Endothelial cell (in vitro differentiated cells): ENCODE measurements at places on chromosomes 13 and 19.

DNA sequence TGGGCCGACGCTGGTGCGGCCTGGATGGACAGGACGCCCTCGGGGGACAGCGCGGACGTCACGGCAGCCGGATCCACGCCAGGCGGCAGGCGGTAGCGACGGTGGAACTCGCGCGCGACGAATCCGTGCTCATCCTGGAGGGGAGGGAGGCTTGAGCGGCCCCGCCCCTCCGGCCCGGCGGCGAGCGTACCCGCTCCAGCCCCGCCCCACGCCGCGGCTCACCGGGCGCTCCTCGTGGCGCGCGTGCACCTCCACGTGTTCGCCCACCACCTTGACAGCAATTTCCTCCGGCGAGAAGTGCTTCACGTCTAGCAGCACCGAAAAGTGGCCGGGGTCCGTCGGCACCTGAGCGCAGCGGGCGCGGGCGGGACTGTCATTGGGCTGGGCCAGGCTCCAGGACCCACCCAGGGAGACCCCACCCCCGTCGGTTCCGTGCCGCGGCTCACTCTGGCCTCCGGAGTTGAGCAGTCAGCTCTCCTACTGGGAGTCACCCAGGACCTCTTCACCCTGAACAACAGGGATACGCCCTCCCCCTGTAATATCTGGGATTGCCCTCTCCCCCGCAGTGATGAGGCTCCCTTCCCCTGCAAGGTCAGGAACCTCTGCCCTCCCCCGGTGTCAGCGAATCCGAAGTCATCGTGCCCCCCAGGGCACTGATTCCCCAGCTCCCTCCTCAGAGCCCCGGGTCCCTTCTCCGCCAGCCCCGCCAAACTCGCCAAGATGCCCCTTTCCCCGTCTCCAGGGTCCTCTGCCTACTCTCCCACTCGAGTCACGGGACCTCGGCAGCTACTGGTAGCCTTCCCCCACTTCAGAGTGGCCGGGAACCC is 1.1 kb downstream of the HSPB6 start:
- peaks cover 18% of the 10 kb centered on the region for H3K4me1 ChIP-seq
- DNase-seq: no peak
- peaks cover 8% of the 10 kb centered on the region for H3K36me3 ChIP-seq
- peaks cover 25% of the 10 kb centered on the region for H3K27me3 ChIP-seq
- peak overlapping the region; percentile 81 for H3K4me3 ChIP-seq

DNA sequence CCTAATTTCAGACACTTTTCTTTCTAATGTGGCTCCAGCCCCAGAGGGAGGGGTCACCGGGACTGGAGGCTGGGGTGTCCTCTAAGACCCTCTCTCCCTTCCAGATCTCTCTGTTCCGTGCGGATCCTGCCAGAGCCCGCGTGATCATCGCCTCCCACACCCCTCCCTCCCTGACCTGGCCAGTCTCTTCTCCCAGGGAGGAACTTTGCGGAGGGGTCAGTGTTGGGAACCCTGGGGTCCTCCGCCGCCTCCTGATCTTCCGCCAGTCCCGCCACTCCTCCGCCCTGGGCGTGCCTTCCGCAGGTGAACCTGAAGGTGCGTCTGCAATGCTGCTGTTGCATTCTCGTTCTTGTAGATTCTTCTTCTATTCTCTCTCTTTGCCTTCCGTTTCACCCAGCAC is 9.1 kb downstream of the SOX21 start:
- DNase-seq: no peak
- H3K4me3 ChIP-seq: peak overlapping the region; percentile 32
- no peak overlapping the region for H3K27ac ChIP-seq

- H3K27me3 ChIP-seq: peaks cover 6% of the 10 kb centered on the region
- peak overlapping the region; percentile 97 for H3K4me3 ChIP-seq
- peaks cover 22% of the 10 kb centered on the region for H3K36me3 ChIP-seq
- H3K4me1 ChIP-seq: peaks cover 20% of the 10 kb centered on the region
- H3K27ac ChIP-seq: peak overlapping the region; percentile 81
Measured at GRCh38 chr19:58385891-58386575, 1.0 kb upstream of the RPS5 start.

DNA sequence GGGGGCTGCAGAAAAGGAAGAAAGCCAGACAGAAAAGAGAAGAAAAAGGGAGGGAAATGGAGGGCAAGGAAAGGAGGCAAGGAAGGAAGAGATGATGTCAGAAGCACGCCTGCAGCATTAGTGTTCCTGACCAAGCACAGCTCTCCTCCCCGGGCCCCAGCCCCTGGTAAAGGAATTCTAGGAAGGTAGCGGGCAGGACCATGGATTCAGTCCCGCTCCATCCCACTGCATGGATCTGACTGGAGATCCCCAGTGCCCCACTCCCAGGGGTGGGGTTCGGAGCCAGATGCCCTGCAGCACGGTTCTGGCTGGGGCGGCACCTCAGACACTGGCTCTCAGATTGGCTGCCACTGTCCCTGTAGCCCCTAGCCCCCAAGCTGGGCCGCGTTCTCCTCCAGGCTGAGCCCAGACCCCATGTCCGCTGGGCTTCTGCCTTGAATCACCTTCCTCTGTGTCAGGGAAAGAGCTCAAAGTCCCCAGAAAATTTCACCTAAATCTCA is 59.8 kb downstream of the TSHZ3 start:
- H3K4me3 ChIP-seq: no peak overlapping the region
- H3K36me3 ChIP-seq: no peaks in the 10 kb centered on the region
- peaks cover 4% of the 10 kb centered on the region for H3K27me3 ChIP-seq
- no peak for DNase-seq
- peaks cover 3% of the 10 kb centered on the region for H3K4me1 ChIP-seq

- no peak overlapping the region for H3K27ac ChIP-seq
- H3K4me1 ChIP-seq: no peaks in the 10 kb centered on the region
- H3K4me3 ChIP-seq: no peak overlapping the region
- no peak for DNase-seq
Measured at GRCh38 chr19:50317115-50317514, 12.1 kb downstream of the KCNC3 start.

DNA sequence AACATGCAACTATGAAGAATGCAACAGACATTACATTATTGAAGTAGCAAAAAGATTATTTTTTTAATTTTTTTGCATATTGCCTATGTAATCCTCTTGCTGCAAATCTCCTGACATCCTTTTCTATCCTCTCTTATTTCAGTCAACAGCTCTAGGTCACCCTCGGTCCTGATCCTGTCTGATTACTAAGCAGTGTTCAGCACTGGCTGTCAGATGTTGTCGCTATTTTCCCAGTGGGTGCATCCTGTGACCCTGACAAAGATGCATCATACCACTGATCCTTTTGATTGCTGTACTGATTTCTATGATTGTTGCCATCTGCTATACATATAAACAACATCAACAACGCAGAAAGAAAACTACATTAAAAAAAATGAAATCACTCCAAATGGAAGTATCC is 443.7 kb upstream of the PRR20A start:
- H3K36me3 ChIP-seq: no peaks in the 10 kb centered on the region
- H3K4me1 ChIP-seq: no peaks in the 10 kb centered on the region
- H3K27me3 ChIP-seq: no peaks in the 10 kb centered on the region
- no peak overlapping the region for H3K4me3 ChIP-seq

- H3K4me3 ChIP-seq: no peak overlapping the region
- no peak for DNase-seq
Measured at GRCh38 chr13:80778297-80778696, 437.4 kb upstream of the SPRY2 start.

- H3K27ac ChIP-seq: no peak overlapping the region
- peaks cover 4% of the 10 kb centered on the region for H3K27me3 ChIP-seq
- peak overlapping the region; percentile 64 for H3K4me3 ChIP-seq
- DNase-seq: no peak
Measured at GRCh38 chr19:7266832-7267231, 27.4 kb downstream of the INSR start.

- peaks cover 9% of the 10 kb centered on the region for H3K4me1 ChIP-seq
- H3K27me3 ChIP-seq: peaks cover 4% of the 10 kb centered on the region
- H3K4me3 ChIP-seq: no peak overlapping the region
- DNase-seq: no peak
- H3K27ac ChIP-seq: no peak overlapping the region
- no peaks in the 10 kb centered on the region for H3K36me3 ChIP-seq
Measured at GRCh38 chr13:23703246-23703860, 133.1 kb downstream of the TNFRSF19 start.

DNA sequence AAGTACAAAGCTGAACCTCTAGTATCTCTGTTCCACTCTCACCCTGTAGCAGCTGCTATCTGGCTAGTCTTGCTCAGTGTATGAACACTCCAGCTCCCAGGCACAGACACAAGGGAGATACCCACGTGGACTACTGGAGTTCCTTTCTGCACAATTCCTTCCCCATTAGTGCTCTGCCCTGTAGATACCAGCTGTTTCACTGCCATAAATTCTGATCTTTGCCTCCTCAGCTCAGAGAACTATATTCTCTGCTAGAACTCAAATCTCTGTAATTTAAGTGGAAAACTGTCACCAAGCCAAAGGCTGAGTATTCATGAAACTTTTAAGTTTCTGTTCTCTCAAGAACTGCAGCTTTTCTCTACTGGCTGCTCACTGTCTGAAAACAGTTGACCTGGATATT is 273.7 kb downstream of the DIAPH3 start:
- H3K36me3 ChIP-seq: no peaks in the 10 kb centered on the region
- no peak overlapping the region for H3K27ac ChIP-seq
- no peak overlapping the region for H3K4me3 ChIP-seq
- DNase-seq: no peak

DNA sequence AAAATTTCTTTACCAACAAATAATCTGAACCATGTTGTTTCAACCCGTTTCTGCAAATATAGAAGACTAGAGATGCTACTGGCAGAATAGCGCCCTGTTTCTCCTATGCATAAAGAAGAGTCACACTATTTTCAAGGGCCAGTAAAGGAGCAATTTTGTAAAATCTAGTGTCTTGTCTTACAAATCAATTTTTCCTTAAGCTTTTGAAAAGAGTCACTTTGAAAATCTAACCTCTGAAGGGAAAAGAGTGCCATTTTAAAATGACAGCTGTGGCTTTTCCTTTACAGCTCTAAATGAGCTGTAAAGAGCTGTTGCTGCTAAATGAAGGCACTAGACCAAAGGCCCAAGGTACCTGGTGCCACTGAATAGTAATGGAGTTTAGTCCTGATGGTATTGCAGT is 16.9 kb upstream of the GTF2F2 start:
- no peaks in the 10 kb centered on the region for H3K36me3 ChIP-seq
- peaks cover 3% of the 10 kb centered on the region for H3K27me3 ChIP-seq
- no peaks in the 10 kb centered on the region for H3K4me1 ChIP-seq
- no peak overlapping the region for H3K4me3 ChIP-seq
- DNase-seq: no peak
- H3K27ac ChIP-seq: no peak overlapping the region

DNA sequence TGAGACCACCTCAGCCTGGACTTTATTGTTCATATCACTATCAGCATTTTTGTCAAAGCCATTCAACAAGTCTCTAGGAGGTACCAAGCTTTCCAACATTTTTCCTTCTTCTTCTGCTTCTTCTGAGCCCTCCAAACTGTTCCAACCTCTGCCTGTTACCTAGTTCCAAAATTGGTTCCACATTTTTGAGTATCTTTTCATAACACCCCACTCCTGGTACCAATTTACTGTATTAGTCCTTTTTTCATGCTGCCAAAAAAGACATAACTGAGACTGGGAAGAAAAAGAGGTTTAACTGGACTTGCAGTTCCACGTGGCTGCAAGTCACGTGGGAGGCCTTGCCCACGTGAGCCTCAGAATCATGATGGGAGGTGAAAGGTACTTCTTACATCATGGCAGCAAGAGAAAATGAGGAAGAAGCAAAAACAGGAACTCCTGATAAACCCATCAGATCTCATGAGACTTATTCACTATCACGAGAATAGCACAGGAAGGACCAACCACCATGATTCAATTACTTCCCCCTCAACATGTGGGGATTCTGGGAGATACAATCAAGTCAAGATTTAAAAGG is 215.1 kb downstream of the PCDH17 start:
- H3K27me3 ChIP-seq: peaks cover 1% of the 10 kb centered on the region
- H3K27ac ChIP-seq: no peak overlapping the region
- no peak for DNase-seq

GRCh38 chr13:78139765-78140164 is 221.1 kb upstream of the EDNRB start:
- H3K4me3 ChIP-seq: no peak overlapping the region
- H3K27me3 ChIP-seq: no peaks in the 10 kb centered on the region
- no peak overlapping the region for H3K27ac ChIP-seq
- no peaks in the 10 kb centered on the region for H3K4me1 ChIP-seq
- no peak for DNase-seq

DNA sequence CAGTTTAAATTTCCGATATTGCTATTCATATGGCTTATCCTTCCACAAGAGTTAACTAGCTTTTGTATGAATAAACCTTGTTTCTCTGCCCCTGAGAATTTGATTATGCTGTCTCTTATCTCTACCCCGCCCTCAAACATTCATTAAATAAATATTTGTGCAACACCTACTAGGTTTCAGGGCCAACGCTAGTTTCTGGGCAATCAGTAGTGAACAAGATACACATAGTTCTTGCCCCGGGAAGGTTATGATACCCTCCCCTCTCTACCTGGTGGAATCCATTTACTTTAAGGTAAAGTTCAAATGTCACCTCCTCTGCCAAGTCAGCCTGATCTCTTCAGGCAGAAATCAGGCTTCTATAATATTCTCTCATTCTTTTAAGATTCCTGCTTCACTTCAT is 16.6 kb upstream of the USP12 start:
- H3K4me3 ChIP-seq: no peak overlapping the region
- DNase-seq: no peak
- H3K4me1 ChIP-seq: peaks cover 3% of the 10 kb centered on the region
- H3K36me3 ChIP-seq: no peaks in the 10 kb centered on the region

DNA sequence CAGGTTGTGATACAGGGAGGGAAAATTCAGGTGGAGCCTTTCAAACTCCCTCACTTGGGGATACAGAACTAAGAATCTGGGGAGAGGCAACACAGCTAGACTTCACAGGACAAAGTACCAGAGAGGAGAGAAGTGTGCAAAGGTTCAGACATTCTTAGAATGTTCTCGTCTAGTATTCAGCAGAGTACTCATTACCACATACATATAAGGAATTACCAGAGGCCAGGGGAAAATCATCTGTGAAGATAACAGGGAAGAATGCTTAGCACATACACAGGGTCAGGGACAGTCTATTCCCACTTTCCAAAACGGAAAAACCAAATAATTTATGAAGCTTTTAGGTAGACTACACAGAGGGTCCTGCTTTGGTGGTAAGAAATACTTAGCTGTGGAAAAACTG is 58.1 kb downstream of the TRPC4 start:
- no peaks in the 10 kb centered on the region for H3K27me3 ChIP-seq
- no peaks in the 10 kb centered on the region for H3K36me3 ChIP-seq
- no peak overlapping the region for H3K4me3 ChIP-seq
- no peaks in the 10 kb centered on the region for H3K4me1 ChIP-seq
- H3K27ac ChIP-seq: no peak overlapping the region
- no peak for DNase-seq

- H3K4me3 ChIP-seq: no peak overlapping the region
- H3K36me3 ChIP-seq: peaks cover 4% of the 10 kb centered on the region
- no peak for DNase-seq
- no peak overlapping the region for H3K27ac ChIP-seq
Measured at GRCh38 chr19:19551853-19552192, 13.8 kb downstream of the CILP2 start.

- peaks cover 16% of the 10 kb centered on the region for H3K36me3 ChIP-seq
- peaks cover 5% of the 10 kb centered on the region for H3K4me1 ChIP-seq
- no peak overlapping the region for H3K4me3 ChIP-seq
- H3K27me3 ChIP-seq: peaks cover 4% of the 10 kb centered on the region
- DNase-seq: peak; percentile 84
- no peak overlapping the region for H3K27ac ChIP-seq
Measured at GRCh38 chr19:1825909-1826556, 14.0 kb upstream of the ATP8B3 start.

GRCh38 chr19:44894052-44894400 is 3.0 kb downstream of the TOMM40 start:
- H3K27ac ChIP-seq: no peak overlapping the region
- H3K4me3 ChIP-seq: peak overlapping the region; percentile 76
- H3K27me3 ChIP-seq: peaks cover 25% of the 10 kb centered on the region
- peaks cover 51% of the 10 kb centered on the region for H3K36me3 ChIP-seq
- DNase-seq: no peak
- peaks cover 15% of the 10 kb centered on the region for H3K4me1 ChIP-seq
